ENCODE measurements at places on chromosomes 11 and 22.

- no peak for DNase-seq
These were observed 9.2 kb downstream of the FBLN1 start for GRCh38 chr22:45511847-45512261.

DNA sequence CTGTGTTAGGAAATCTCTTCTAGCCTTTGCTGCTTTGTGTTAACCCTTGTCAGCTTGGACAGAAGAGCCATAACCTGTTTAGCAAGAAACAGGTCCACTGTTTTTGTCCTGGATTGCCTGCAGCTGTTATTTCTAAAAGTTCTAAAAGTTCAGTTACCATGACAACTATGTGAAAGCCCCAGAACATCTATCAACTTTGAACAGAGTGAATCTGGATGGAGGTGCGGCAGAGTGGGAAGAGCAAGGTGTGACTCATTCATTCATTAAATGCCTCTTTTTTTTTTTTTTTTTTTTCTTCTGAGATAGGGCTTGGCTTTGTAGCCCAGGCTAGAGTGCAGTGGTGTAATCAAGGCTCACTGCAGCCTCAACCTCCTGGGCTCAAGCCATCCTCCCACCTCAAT is 50.5 kb downstream of the RBX1 start:
- DNase-seq: no peak

DNA sequence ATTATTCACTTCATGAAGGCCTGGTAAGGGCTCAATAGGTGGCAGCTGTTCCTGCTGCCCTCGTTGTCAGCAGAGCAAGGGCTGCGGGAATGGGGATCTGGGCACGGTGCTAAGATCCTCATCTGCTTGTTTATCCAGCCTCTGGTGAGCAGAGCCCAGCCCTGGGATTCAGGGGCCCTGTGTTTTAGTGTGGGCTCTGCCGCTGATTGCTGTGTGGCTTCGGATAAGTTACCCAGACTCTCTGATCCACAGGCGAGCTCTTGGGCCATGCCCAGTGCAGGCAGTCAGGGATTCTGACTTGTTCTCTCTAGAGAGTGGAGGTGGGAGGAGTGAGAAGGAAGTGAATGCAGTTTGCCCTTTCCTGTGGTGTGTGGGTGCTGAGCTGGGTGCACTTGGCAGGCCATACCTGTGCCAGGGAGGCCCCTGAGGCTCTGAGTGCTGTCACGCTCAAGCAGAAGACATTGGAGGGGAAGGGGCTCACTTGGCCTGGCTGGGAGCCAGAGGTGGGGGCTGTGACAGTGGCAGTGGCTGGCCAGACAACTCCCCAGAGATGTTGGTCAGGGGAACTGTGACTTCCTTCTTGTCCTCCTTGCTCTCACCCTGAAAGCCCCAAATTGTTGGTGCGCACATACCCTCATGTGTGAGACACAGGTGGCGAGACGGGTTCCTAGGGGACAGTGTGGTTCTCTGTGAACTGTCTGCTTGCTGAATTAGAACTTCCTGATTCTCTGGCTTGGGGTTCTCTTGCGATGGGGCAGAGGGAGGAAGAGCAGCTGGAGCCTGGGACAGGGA is 43.7 kb downstream of the CD82 start:
- no peak for DNase-seq

DNA sequence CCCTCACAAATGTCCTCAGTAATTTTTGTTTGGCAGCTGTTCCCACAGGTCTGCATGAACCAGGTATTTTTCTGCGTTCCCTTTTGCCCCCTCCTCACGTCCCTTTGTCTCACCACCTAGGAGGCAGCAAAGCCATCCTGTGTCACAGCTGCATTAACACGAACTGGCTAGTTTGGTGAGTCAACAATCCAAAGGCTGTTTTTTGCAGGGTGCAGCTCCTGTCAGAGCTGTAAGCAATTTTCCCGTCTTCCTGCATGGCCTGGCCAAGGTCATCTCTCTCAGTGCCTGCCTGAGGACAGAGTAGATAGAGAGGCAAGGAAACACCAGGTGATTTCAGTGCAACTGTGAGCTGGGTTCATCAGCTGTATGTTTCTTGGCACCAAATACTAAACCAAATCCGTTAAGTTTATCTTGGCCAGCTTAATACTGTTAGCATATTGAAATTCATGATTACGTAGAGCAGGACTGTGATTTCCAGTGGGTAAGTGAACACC is 20.6 kb upstream of the VSIG10L2 start:
- DNase-seq: no peak

- DNase-seq: no peak
These were observed 1.1 kb upstream of the SLC35F2 start for GRCh38 chr11:107859459-107860239.

DNA sequence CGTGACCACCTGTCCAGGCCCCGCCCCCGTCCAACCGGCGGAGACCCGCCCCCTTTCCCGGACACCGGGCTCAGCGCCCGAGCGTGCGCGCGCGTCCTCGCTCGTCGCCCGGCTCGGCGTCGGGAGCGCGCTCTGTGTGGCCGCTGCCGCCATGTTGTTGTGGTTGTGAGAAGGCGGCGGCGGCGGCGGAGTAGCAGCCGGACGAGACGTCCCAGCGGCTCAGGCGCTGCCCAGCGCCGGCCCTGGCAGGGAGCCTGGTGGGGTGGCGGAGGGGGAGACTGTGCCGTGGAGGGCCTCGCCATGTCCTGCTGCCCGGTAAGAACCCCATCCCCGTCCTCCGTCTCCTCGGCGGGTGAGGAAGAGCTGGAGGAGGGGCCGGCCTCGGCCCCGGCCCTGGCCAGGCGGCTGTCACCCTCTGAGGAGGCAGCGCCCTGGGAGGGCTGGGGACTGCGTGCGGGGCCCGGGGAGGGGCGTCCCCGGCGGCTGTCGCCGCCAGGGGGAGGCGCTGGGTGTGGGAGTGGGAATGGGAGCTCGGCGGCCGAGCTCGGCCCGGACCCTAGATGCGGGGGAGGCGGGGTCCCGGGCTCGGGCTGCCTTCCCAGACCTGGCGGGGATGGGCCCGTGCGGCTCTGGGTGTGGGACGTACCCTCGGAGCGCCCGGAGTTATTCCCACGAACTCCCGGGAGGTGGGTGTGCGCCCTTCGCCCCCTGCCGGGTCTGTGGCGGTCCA is at the start of gene MTMR3:
Gene MTMR3 (plus strand): TSS at position 130 of the 730 bp plus-strand sequence. CDS start 87,886 bp downstream, outside the sequence.
- peak; percentile 82 for DNase-seq

GRCh38 chr11:94424011-94424410 is 22.8 kb upstream of the GPR83 start:
- DNase-seq: no peak

DNA sequence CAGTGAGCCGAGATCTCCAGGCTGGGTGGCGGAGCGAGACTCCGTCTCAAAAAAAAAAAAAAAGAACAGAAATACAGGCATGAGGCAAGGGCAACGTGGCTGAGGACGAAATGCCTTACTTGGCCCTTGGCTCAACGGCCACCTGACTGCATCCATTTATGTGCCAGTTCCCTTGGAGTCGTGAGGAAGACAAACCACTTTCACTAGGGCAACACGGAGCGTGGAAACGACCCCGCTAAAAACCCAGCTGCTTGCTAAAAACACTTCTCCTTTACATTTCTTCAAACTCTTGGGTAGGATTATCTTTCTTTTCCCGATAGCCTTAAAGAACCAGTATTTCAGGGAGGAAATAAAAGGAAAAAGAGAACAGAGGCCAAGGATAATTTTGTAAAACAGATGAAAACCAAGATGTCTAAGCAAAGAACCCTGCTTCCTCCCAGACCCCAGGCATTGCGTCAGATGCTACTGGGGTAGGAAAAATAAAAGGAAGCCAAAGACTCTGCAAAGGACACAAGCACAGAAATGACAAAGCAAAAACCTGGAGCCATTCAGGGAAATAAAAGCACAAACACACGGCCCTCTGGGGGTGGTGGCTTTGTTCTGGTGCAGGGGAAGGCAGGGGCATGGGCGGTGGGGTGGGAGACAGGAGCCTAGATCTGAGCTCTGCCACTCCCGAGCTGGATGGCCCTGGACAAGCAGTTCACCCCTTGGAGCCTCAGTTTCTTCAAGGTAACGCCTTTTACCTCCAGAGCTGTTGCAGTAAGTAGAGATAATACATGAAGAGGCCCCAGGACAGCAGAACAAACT is 37.0 kb downstream of the PC start:
- DNase-seq: no peak

All from activated CD8-positive, alpha-beta memory T cell treated with anti-CD3 and anti-CD28 coated beads for 4 hours (primary cell).